ENCODE measurements at places on chromosomes 4 and X. TPM values are rescaled to one million over a fixed set of nuclear protein-coding genes. Genes with fewer than 3 reads are reported as not detected.

PPEF2 gene
- total RNA-seq: 0.23 TPM

POLN gene
- total RNA-seq: 2.3 TPM

TBC1D9 gene
- total RNA-seq: not detected

DNA sequence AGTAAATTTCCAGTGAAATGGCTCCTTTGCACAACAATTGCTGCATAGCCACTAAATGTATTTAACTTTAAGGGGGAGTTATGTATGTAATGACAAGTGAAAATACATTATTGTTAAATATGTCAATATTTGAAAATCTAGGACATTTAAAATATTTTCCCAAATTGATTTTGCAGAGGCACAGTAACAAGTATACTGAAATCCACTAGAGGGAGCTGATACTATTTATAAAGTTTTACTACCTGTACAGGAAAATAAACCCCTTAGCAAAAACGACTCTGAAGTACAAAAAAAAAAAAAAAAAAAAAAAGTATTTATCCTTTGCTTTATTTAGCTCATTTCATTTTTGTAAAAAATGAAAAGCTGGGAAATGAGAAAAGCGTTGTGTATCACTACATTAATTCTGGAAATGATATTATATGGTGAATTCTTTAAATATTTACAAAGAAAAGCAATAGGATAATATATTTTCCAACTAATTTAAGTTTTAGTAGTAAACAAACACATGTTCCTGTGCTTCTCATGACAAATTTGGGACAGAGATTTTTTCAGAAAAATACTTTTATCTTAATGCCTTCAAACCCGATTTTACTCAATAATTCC, 727.7 kb downstream of the DMD start:
- DNase-seq: no peak

DNA sequence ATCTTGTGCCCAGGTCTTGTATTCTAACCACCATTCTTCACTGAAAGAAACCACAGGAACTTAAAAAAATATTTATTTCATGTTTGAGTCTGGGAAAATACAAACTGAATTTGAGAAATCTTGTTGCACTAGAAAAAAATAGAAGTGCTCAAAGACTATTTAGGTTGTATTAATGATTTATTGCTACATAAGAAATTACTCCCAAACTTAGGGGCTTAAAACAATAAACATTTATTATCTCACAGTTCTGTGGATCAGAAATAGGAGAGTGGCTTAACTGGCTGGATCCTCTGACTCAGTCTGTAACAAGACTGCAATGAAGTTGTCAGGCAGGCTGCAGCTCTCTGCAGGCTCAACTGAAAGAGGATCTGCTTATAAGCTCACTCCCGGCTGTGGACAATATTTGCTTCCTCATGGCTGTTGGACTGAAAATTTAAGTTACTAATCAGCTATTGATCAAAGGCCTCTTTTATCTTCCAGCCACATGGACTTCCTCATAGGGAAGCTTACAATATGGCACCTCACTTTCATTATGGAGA, 295.4 kb upstream of the FAM241A start:
- no peak for DNase-seq

TKTL1 gene
- total RNA-seq: not detected

DNA sequence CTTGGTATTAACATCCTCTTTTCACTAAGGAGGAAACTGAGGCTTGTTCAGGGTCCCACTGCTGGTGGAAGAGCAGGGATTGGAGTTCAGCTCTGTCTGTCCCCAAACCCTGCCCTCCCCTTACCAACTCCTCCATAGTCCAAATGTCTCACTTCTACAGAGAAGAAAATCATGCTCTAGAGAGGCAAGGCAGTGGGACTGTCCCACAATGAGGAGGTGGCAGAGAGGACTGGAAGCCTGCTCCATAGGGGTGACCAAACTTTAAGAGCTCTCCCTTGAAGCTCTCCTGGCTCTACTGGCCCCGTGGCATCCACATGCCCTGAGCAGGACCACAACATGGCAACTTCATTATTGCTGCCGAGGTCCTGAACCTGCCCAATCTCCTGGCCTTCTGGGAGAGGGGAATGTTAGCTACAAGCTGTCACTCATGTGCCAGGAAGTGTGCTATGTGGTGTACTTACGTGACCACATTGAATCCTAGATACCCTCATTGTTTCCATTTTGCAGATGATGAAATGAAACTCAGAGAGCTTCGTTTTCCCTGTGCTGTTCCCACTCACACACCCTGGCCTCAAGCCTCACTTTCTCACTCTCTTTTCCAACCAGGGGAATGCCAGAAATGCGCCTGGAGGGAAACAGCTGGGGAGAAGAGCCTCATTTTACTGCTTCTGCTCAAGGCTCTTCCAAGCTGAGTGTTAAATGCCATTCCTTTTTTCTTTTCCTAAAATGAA, 71.5 kb downstream of the ANAPC4 start:
- no peak for DNase-seq

OTC gene
- not detected for total RNA-seq

TCEAL7 gene
- total RNA-seq: not detected

PCDH10 gene
- not detected for total RNA-seq

SORCS2 gene
- 0.05 TPM for total RNA-seq

- no peak for DNase-seq
These were observed 117.2 kb upstream of the DDX53 start for GRCh38 chrX:22882543-22882942.

Measured in activated CD4-positive, alpha-beta T cell treated with anti-CD3 and anti-CD28 coated beads, Interleukin-2, amount 10 ng/mL, durations not matched to agents 24 days and 14 days (primary cell).